Right forelimb (tissue), 1 donor: ENCODE measurements at places on chromosomes 16 and 17.

GRCh38 chr16:14236401-14236800, 165.3 kb downstream of the MRTFB start:
- DNase-seq: no peak

DNA sequence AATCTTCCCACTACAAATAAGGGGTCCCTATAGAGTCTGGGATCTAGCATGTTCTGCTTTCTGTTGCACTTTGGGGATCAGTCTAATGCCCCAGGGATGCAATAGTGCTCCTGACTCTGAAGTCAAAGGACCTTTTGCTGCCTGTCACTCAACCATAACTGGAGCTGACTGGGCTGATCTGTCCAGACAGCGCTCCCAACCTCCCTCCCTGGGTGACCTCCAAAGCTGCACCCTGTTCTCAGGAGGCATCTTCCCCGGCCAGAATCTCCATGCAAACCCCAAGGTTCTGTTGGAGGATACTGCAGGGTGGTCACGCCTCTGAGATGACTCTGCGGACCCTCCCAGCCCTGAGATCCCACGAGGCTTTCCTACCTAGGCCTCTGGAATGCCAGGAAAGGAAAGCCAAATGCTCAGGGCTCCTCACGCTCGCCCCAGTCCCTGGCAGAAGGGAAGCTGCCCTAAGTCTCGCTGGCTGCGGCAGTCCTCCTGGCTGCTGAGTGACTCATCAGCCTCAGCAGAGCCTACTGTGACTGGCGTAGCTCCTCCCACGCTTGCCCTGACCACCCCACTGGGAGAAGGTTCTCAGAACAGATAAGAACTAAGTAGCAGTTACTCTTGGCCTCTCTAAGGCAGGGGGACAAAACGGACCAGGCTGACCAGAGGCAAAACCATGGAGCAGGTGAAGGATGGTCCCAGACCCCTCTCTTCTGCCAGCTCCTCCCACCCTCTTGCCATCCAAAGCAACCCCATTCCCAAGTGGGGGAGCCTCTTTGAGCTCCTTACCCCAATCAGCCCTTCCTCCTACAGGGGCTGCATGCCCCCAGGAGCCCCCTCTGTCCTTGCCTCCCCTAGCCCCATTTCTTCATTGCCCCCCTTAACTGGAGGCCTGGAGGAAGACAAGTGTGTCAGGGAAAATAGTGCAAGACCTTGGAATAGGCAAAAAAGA, 124.1 kb upstream of the TNRC6C start:
- no peak for DNase-seq

- no peak for DNase-seq
These were observed 68.2 kb downstream of the PLD6 start for GRCh38 chr17:17137731-17138585.

DNA sequence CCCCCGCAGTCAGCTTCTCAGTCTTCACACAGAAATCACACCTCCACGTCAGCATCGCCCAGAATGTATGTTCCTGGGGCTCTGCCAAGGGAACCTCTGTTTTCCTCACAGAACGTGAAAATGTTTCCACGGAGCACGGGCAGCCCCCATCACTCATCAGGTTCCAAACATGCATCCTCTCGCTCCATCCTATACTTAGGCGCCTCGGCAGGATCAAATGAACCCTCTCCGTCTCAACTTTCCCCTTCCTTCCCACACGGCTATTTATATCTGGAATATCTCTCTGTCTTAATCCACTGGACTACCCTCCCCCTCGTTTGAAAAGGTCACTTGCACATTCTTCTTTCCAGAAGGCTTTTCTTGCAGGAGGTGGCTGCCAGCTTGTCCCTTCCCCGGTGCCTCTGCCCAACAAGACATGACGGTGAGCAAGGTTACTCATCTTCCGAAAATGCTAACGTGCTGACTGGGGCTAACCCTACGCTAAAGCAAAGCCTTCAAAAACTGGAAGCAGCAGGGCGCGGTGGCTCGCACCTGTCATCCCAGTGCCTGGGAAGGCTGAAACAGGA, 21.6 kb downstream of the NXN start:
- no peak for DNase-seq

GRCh38 chr16:54425068-54425467, 138.5 kb upstream of the IRX3 start:
- no peak for DNase-seq

- no peak for DNase-seq
These were observed 89.3 kb downstream of the IRF8 start for GRCh38 chr16:85988306-85988705.

- no peak for DNase-seq
These were observed 159.0 kb downstream of the RAB11FIP4 start for GRCh38 chr17:31550389-31551056.

- no peak for DNase-seq
These were observed 810 bp downstream of the CYGB start for GRCh38 chr17:76536511-76537287.

- no peak for DNase-seq
These were observed 4.4 kb upstream of the HOXB5 start for GRCh38 chr17:48597778-48598631.

DNA sequence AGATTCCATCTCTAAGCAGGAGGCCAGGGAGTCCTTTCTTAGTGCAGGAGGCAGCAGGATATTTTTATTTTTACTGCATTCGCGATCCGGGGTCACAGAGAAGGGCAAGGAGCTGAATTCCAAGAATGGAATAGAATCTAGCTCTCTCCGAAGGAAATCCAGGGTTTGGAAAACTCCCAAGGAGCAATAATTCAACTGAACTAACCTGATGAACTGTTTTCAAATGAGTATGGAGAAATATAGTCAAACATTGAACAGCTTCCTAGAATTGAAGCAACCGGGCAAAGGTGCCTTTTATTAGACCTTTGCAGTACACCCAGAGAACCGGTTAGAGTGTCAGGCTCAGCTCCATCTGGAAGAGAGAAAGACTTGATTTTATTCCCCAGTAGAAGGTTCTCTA, 120.7 kb upstream of the MAF start:
- DNase-seq: no peak

- DNase-seq: no peak
These were observed 837 bp downstream of the C1QL1 start for GRCh38 chr17:44967026-44967906.

DNA sequence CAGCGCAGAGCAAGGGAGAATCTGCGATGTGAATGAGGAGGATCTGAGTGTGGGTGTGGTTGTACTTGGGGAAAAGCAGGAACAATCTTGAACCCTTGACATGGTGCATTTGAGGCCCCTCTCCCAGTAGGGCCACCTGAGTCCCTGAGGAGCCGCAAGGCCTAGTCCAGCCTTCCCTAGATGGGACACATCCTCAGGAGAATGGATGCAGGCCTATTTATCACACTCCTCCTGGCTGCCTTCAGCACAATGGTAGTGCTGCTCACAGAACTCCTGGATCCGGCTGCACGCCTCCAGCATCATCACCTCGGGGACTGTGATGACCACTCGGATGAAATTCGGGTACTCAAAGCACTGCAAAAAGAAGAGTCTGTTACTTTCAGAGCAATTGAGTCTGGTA, 9.0 kb downstream of the TAT start:
- no peak for DNase-seq

DNA sequence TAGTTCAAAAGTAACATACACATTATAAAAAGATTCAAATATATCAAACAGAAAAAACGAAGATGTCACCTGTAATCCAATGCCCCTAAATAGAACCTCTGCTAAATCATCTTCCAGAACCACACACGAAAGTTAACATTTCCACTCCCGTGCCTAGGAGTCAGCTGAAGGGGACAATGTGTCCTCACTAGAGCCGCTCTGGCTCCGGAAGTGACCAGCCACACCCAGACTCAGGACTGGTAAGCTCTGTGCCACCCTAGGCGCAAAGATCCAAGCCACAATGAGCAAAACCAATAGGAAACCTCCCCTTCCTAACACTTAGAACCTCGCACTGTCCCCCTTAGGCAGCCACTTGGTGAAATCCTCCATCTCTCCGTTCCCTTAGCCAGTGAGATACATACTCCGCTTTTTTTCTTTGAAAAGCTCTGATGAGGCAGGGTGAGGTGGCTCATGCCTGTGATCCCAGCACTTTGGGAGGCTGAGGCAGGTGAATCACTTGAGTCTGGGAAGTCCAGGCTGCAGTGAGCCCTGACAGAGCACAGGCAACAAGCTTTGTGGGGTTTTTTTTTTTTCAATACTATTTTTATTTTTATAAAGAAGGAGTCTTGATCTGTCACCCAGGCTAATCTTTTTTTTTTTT, 11.8 kb downstream of the CTRB1 start:
- no peak for DNase-seq

- no peak for DNase-seq
These were observed 36.0 kb upstream of the CCL1 start for GRCh38 chr17:34398990-34399389.

- no peak for DNase-seq
These were observed 42.4 kb downstream of the RPA1 start for GRCh38 chr17:1872254-1872653.

- no peak for DNase-seq
These were observed 4.7 kb downstream of the SERPINF1 start for GRCh38 chr17:1766382-1767135.

DNA sequence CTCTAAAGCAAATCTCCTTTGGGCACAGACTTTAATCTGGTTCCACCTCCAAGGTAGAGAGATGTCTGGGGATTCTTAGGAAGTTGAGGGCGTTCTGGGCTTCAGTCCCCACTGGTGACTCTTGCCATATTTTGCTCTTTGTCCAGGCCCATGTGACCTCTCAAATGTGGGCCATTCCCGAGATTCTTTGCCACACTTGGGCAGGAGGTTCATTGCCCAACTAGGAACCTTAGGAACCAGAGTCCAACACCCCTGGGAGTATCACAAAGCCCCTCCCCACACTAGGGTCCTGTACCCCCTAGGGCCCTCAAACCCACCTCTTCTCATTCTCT, 6.5 kb downstream of the KRT14 start:
- no peak for DNase-seq

- no peak for DNase-seq
These were observed 47.2 kb downstream of the ANKRD11 start for GRCh38 chr16:89442990-89443726.

- no peak for DNase-seq
These were observed 24.0 kb upstream of the GRIN2A start for GRCh38 chr16:10206215-10206614.

DNA sequence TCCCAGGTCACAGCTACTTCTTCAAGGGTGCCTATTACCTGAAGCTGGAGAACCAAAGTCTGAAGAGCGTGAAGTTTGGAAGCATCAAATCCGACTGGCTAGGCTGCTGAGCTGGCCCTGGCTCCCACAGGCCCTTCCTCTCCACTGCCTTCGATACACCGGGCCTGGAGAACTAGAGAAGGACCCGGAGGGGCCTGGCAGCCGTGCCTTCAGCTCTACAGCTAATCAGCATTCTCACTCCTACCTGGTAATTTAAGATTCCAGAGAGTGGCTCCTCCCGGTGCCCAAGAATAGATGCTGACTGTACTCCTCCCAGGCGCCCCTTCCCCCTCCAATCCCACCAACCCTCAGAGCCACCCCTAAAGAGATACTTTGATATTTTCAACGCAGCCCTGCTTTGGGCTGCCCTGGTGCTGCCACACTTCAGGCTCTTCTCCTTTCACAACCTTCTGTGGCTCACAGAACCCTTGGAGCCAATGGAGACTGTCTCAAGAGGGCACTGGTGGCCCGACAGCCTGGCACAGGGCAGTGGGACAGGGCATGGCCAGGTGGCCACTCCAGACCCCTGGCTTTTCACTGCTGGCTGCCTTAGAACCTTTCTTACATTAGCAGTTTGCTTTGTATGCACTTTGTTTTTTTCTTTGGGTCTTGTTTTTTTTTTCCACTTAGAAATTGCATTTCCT, 3.4 kb upstream of the LPCAT2 start:
- DNase-seq: no peak

DNA sequence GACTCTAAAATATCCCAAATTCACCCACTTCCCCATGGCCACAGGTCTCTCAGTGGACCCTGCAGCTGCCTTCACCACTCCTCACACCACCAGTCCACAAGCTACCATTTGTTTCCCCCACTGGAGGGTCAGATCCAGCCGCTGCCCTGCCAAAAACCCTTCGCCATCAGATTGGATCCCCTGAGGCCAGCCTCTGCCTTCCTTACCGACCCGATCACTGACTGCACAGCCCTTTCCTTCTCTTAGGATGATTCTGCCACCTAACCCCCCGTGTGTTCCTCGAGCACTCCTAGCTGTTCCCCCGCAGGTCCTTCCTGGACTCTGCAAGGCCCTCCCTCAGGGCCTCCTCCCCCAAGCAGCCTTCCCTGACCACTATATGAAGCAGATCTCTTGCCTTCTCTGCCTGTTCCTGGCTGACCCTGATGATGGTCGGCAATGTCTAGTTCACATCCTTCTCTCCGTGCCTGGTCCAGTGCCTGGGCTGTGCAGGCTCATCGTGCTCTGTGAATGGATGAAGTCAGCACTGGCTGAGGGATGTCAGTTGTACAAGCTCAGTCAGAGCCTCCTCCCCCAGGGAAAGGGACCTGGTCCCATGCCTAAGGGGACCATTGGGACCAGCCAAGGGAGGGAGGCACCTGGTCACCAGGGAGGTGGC, 46.0 kb downstream of the CPNE2 start:
- DNase-seq: no peak

DNA sequence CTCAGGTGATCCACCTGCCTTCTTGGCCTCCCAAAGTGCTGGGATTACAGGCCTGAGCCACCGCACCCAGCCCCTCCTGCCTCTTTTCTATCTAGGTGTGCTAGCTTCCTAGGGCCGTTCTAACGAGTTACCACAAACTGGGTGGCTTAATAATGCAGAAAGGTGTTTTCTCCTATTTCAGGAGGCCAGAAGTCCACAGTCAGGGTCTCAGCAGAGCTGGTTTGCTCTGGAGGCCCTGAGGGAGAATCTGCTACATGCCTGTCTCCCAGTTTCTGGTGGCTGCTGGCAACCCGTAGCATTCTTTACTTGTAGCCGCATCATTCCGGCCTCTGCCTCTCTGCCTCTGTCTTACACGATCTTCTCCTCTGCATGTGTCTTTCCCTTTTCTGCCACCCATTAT, 89.2 kb downstream of the NTN1 start:
- DNase-seq: no peak

DNA sequence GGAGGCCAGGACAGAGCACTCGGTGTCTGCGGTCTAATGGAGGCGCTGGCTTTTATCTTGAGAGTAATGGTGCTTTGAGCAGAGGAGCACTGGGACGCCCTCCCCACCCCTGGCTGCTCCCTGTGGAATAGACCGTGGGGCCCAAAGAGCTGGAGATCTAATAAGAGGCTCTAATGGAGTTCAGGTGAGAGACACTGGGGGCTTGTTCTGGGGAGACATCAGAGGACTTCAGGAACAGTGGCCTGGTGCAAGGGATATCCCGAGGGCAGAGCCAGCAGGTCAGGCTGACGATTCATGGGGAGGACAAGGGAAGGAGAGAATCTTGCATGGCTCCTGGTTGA, 9.5 kb upstream of the KRT19 start:
- no peak for DNase-seq

DNA sequence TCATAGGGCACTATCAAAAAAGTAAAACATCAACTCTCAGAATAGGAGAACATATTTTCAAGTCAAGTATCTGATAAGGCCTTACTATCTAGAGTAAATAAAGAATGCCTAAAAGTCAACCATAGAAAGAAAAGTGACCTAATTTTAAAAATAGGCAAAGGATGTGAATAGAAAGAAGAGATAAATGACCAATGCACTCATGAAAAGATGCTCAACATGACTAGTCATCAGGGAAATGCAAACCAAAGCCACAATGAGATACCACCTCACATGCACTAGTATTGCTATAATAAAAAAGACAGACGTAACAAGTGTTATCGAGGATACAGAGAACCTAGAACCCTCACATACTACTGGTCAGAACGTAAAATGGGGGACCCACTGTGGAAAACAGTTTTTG, 90.8 kb downstream of the DYNLRB2 start:
- no peak for DNase-seq
